Endothelial cell (in vitro differentiated cells): ENCODE measurements at places on chromosomes 5 and 9.

DNA sequence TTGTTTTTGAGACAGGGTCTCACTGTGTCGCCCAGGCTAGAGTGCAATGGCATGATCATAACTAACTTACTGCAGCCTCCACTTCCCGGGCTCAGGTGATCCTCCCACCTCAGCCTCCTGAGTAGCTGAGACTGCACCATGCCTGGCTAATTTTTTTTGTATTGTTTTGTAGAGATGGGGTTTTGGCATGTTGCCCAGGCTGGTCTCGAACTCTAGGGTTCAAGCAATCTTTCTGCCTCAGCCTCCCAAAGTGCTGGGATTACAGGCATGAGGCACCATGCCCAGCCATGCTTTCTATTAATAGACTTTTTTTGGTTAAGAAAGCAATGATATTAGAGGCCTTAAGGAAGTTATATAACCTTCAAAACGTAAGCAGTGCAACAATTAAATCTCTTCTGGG lies 23.3 kb downstream of the CLTA start:
- no peak for DNase-seq

- no peak for DNase-seq
Observed at GRCh38 chr5:104817127-104817526, 1254.5 kb upstream of the NUDT12 start.

DNA sequence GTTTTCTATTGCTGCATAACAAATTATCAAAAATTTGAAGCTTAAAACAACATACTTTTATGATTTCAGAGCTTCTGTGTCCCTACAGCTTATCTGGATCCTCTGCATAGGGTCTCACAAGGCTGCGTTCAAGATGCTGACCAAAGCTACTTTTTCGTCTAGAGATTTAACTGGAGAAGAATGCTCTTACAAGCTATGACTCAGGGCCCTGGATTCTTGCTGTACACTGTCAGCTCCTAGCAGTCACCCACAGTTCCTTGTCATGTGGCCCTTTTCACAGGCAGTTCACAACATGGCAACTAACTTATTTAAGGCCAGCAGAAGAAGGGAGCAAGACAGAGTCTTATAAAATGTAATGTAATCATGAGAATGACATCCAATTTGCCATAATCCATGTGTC lies 70.8 kb upstream of the FAM174A start:
- no peak for DNase-seq

DNA sequence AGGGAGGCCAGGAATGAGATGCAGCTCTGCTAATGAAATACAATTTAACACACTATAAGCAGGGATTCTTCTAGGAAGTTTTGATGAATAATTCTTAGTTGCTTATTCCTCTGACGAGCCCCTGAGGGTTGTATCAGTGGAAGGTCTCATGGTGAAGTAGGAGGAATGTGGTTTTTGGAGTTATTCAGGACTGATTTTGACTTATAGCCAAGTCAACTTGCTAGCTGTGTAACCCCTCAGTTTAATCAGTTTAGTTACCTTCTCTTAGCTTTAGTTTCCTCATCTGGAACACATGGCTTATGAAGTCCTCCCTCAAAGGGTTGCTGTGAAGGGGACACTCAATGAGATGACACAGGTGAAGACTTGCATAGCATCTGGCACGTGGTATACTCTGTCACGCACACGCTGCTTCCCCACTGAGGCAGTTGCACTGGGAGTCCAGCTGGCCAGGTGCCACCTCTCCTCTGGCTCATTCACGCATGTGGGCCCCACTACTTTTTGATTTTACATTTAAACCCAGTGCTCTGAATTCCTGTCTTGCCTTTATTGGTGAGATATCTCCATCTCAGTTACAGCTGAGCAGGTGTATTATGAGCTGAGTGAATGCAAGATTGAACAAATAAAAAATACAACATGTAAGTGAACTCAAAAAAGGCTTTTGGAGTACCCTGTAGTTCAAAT lies 415.0 kb downstream of the ARHGEF28 start:
- DNase-seq, result no peak

DNA sequence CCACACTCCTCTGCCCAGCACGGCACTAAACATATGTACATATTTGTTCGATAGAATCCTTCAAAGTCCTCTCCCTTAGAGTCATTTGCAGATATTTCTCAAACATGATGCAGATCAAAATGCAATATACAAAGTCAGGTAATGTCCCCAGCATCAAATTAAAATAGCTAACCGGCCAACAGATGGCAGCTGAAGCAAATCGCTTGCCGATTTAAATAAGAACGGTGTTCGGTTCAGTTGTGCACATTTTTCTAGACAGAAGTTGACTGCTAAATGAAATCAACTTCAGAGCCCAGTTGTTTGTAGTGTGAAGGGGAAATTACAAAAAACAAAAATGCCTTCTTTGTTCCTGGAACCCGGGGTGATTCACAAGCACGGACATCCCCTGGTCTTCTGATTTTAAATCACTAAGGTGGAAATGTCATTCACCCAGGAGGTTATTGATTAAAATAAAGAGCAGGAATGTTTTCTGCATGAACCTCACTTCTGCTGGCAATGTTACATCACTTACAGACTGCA lies 219.2 kb downstream of the EBF1 start:
- DNase-seq, result no peak

DNA sequence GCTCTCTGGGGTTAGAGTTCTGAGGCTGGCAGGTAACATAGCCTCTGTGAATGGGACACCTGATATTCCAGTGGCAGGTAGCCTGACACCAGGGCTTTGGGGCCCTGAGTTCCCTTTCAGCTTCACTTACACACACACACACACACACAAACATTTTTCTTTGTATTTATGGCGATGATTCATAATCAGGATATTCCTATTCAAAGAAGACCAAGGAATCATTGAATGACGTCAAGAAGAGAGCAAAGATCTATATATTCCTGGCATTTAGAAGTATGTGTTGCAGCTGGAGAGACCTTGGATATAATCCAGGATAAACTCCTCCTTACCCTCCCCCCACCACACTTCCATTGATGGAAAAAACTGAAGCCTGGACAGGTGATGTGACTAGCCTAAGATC lies 7.9 kb upstream of the ENTREP1 start:
- no peak for DNase-seq

DNA sequence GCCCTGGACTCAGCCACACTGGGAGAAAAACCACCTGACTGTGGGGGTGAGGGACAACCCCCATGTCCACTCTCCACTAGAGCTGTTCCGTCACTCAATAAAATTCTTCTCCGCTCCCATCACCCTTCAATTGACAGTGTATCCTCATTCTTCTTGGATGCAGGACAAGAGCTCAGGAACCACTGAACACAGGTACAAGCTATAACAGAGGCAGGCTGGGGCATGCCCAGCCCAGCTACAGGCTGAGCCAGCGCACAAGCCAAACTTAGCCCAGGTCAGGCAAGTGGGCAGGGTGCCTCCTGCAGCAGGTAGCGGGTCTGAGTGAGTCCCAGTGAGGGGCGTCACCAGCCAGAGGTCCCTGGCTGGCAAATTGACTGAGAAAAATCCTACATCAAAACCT lies 183.4 kb downstream of the HINT1 start:
- DNase-seq, result no peak

GRCh38 chr5:154194345-154195329 lies 4.1 kb downstream of the GALNT10 start:
- DNase-seq, result no peak

- DNase-seq, result no peak
Observed at GRCh38 chr9:99833735-99834134, 12.1 kb downstream of the NR4A3 start.

DNA sequence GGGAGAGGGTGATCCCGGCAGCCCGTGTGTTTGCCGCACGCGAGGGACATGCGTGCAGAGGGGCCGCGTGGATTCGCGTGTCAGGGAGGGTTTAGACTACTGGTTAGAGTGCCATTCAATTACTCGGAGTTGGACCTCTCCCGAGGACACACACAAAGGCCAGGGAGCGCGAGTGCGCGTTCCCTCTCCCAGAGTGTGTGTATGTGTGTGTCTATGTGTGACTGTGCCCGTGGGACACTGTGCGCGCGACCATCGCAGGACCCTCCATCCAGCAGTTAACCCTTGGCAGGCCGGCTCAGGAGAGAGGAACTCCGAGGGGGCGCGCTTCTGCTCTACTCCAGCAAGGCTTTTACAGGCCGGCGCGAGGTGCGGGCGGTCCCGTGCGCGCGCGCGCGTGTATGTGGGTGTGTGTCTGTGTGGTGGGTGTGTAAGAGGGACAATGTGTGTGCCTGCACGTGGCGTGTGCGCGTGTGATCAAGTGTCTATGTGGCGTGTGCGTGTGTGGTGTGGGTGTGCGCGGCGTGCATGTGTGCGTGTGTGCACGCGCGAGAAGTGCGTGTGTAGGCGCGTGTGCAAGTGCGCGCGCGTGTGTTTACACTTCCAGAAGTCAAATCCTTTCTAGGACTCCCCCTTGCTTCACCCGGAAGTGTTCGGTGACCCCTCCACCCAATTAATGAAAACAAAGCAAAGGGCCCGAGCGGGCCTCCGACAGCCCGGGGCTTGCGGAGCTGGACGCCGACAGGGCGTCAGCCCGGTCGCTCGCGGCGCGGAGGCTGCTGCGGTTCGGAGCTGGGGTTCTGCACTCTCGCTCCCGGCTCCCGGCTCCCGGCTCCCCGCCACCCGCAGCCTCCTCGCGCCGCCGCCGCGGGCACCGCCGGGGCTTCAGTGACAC lies 75.3 kb upstream of the TBCA start:
- DNase-seq, result peak; percentile 49

DNA sequence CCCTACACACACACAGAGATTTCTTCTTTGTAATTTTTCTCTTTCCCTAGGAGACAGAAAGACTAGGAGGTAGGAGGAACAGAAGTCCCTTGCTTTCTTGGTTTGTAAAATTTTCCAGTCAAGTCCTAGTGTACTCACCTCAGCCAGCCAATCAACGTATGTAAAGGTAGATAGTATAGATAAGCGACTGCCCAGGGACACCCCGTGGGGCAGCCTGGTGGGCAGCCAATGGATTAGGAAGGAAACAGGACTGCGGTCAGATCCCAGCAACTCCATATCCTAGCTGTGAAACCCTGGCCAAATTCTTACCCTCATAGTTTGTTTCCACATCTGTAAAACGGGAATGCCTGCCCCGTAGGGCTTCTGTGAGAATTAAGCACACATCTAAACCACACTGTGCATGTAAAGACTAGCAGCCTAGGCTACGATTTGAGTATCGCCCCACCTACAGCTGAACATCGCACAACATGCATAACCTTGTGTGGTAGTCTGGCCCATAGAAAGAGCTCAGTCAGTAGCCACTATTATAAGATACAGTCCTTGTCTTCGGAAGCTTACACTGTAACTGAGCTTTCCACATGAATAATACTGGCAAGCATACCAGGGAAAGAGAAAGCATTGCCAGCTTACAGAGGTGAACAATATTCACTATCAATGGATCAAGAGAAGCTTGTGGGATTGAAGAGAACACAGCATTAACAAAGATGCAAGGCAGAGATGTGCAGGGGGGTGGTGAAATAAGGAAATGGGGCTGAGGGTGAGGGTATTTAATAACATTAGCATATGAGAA lies 353.4 kb upstream of the PANK3 start:
- DNase-seq, result no peak

DNA sequence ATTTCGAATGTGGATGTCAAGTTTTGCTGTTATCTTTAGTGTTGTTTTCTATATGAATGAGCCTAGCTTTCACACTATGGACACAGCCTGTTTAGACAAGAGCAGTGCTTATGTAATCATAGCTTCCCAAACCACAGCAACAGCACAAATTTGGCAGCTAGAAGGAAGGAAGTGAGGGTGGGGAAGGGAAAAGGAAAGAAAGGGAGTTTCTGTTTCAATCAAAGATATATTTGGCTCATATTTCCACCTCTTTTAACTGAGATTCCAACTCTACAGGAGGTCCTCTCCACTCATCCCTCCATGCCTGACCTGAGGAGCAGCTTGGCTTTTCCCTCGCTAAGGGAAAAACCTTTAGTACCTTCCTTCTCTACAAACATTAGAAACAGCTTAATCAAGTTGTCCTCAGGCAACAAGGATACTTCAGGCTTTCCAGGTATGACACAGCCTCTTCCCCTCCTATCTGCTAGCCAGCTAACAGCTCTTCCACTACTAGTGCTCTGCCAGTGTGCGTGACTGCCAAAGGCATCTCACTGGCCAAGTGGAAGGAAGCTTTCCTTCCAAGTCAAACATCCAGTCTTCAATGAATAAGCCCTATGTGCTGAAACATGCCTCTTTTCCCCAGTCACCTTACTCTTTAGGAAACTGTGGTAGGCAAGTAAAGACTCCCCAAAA lies 268.6 kb upstream of the PTGER4 start:
- no peak for DNase-seq

DNA sequence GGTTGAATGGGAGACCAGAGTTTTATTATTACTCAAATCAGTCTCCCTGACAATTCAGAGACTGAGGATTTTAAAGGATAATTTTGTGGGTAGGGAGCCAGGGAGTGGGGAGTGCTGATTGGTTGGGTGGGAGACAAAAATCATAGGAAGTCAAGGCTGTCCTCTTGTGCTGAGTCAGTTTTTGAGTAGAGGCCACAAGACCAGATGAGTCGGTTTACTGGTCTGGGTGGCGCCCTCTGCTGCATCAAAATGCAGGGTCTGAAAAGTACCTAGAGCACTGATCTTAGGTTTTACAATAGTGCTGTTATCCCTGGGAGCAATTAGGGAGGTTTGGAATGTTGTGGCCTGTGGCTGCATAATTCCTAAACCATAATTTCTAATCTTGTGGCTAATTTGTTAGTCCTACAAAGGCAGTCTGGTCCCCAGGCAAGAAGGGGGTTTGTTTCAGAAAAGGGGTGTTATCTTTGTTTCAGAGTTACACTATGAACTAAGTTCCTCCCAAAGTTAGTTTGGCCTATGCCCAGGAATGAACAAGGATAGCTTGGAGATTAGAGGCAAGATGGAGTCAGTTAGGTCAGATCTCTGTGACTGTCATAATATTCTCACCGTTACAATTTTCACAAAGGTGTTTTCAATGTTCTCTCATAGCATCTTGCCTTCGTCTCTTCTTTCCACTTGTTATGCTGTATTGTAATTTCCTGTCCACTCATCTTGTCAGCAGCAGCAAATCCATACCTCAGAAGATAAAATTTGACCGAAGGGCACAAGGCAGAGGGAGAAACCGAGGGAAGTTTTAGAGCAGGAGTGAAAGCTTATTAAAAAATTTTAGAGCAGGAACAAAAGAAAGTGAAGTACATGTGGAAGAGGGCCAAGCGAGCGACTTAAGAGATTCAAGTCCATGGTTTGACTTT lies 59.2 kb upstream of the CLINT1 start:
- DNase-seq, result peak; percentile 68

- DNase-seq, result no peak
Observed at GRCh38 chr9:122929796-122930354, 1.4 kb downstream of the ZBTB26 start.

DNA sequence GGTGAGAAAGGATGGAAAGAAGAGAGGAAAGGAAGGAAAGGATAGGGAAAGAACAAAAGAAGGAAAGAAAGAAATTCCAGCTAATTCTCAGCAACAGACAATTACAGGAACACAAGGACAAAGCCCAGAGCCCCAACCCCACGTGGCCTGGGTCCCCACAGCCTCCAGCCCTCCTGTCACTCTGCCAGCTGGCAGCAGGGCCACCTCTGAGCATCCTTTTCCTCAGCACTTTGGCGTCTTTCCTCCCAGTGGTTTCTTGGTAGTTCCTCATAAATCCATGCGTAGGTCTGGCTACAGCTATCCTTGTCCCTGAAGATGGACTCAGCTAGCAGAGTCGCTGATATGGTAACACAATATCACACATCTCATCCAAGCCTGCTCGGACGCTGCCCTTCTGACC lies 28.3 kb downstream of the ADAMTS2 start:
- no peak for DNase-seq

- no peak for DNase-seq
Observed at GRCh38 chr5:101590384-101590783, 687.3 kb upstream of the ST8SIA4 start.
